ENCODE measurements at places on chromosomes 2 and 18.

DNA sequence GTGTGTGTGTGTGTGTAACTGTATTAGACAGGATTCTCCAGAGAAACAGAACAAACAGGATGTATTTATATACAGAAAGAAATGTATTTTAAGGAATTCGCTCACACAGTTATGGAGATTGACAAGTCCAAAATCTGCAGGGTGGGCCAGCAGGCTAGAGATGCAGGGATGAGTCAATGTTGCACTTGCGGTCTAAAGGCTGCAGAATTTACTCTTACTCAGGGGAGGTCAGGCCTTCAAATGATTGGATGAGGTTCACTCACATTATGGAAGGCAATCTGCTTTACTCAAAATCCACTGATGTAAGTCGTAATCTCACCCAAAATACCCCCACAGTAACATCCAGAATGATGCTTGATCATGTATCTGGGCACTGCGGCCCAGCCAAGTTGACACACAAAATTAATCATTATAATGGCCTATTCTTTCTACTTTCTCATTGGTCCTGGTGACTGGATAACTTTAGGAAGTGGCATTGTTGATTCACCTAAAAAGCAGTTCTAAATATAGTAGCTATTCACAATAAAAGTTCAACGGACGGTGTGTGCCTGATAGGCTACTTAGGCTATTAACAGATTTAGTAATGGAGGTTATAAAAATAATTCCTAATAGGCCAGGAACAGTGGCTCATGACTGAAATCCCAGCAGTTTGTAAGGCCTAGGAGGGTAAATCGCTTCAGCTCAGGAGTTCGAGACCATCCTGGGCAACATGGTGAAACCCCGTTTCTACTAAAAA, 40.6 kb upstream of the ACYP2 start:
- DNase-seq, result no peak

DNA sequence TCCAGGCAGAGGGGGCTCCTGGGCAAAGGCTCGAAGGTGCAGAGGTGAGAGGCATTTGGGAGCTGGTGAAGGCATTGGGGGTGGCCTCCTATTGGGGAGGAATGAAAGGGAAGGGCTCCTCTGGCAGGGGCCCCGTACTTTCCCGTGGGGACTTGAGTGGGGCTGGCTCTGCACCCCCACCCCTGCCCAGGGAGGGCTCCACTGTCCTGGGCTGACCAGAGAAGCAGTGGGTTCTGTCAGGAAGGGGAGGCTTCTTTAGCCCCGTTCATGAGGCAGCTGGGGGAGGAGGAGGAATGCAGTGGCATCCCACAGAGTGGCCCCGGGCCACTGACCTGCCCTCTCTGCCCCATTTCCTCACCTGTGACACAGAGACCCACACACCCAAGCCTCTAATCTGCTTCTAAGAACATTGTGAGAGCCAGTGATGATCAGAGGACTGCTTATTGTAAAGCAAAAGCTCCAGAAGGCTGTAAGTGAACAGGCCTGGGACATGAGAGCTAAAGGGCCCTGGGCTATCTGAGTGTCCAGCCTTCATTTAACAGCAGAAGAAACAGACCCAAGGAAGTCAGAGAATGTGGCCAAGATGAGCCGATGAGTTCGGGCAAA, 38.6 kb upstream of the GPAT2 start:
- no peak for DNase-seq

- no peak for DNase-seq
These were observed 13.5 kb downstream of the PDE11A start for GRCh38 chr2:178059111-178059510.

DNA sequence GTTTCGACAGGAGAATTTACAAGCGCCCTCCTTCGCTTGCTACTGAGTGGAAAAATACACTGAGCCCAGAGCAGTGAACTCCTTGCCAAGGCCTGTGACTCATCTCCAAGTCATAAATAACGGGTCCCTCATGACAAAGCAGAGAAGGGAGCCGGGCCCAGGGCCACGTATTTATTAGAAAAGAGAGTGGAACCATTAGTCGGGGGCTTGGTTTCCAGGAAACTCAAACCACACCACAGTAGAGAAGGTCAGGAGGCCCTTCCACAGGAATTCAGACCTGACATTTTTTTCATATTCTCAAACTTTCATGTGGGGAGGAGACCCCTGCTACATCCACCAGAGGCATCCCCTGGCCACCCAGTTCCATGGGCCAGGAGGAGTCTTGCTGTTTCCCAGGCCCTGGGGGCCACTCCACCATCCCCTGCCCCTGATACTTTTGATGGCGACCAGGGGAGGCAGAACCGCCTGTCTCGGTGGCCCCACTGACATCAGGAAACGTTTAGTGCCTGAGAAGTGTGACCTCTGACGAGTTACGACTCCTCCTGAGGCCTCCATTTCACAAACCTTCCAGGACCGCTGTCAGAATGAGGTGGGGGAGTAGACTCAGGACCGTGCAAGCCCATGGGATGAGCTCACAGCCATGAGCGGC, 289.7 kb downstream of the DYSF start:
- no peak for DNase-seq

GRCh38 chr2:133680343-133681049, 112.2 kb upstream of the NCKAP5 start:
- DNase-seq, result no peak

GRCh38 chr2:121489911-121490583, 40.6 kb upstream of the RNU4ATAC start:
- no peak for DNase-seq

GRCh38 chr2:164287056-164287455, 334.2 kb downstream of the GRB14 start:
- no peak for DNase-seq

Measured in SK-N-DZ (cell line).